ENCODE measurements at places on chromosomes 11 and 22.
A peak's percentile ranks its signal among the peaks of the same experiment; 100 is the strongest.

- no peak for DNase-seq
These were observed 38.4 kb upstream of the PHF21A start for GRCh38 chr11:46159680-46160079.

GRCh38 chr11:85249482-85249881, 377.7 kb downstream of the DLG2 start:
- DNase-seq: no peak

DNA sequence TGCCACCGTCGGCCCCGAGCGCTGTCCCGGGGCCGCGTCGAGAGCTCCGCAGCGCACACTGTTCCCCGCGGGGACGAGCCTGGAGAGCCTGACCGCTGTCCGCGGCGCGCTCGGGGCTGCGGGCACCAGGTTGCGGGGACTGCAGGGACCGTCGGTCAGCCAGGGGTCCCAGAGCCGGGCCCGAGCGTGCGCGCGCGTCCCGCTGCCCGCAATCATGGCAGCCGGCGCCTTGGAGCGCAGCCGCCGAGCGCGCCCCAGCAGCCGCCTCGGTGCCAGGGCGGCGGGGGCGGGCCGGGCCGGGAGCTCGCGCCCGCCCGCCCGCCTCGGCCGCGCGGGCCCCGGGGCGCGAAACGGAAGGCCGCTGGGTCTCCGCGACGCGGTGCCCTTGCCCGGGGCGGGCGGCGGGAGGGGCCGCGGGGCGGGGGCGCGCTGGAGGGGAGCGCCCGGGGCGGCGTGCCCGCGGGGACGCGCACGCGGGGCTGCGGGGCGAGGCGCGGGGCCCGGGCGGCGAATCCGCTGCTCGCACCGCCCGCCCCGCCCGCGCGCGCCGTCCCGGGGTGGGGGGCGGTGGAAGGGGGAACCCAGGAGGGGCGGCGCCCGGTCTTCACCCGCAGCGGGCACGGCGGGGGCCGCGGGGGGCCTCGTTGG, 79.4 kb upstream of the PPARA start:
- DNase-seq: no peak

GRCh38 chr11:102266099-102266498, 51.2 kb upstream of the BIRC3 start:
- no peak for DNase-seq

- DNase-seq: no peak
These were observed 127.2 kb upstream of the THY1 start for GRCh38 chr11:119550053-119550752.

GRCh38 chr11:70270877-70271648, 573 bp downstream of the PPFIA1 start:
- DNase-seq: no peak

- DNase-seq: no peak
These were observed 59.5 kb downstream of the ALX4 start for GRCh38 chr11:44250421-44250820.

GRCh38 chr11:120912504-120912903, 111.4 kb upstream of the TBCEL start:
- peak; percentile 4 for DNase-seq

DNA sequence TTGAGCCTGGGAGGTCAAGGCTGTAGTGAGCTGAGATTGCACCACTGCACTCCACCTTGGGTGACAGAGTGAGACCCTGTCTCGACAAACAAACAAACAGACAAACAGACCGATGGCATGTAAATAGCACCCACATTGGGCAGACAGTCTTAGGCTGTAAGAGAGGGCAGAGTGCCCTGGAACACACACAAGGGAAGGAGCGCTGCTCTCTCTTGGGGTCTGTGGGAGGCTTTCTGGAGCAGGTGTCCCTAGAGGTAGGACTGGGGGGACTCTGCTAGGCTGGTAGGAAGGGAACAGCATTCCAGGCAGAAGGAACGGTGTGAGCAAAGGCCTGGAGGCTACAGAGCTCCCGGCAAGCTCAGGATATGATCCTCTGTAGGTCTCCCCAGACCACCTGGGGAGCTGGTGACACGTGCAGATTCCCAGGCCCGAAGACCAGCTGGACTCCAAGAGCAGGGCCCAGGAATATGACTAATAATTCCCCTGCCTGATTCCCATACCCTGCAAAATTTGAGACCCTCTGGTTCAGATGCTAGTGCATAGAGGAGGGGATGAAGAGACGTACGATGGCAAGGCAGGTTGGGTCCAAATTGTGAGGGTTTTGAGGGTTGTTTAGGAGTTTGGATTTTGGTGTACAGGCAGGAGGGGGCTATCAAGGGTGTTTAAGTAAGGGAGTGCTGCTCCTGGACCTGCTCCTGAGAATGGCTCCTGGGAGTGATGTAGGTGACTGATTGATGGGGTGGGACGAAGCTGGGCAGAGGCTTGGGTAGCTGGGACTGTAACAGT, 11.6 kb downstream of the SMIM38 start:
- DNase-seq: no peak

DNA sequence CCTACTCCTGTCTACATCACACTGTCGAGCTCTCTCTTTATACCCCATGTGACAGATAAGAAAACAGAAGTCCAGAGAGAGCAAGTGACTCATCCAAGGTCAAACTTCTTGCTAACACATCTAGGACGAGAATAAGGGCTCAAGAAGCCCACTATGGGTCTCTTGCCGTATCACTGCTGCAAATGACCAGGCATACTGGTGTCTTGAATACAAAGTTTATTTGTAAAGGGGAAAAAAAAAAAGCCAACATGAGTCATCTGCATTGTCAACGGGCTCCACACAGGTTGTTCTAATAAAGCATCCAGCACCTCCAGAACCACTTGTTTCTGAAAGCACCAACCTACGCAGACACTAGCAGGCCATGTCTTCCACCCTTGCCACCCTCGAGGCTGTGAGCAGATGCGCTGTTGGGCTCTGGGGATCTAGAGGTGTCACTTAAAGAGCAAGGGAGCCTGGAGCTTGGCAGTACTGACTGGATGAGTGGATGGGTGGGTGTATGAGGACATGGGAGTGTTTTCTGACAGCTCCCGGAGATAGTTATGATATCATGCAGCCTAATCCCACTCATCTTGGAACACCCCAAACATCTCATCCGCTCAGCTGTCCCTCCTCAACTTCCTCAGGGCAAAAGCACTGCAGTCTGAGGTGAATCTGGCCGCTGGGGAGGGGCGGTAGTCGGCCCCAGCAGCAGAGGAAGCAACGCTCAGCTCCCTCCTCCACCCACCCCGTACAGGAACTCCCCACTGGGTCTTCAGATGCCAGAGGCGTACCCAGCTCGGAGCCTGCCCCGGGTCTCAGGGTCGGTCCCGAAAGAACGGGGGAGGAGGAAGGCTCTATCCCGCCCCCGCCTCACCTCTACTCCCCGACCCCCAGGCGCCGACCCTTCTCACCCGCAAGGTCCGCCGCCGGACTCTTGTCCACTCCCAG, 1.0 kb downstream of the SMCO4 start:
- no peak for DNase-seq

DNA sequence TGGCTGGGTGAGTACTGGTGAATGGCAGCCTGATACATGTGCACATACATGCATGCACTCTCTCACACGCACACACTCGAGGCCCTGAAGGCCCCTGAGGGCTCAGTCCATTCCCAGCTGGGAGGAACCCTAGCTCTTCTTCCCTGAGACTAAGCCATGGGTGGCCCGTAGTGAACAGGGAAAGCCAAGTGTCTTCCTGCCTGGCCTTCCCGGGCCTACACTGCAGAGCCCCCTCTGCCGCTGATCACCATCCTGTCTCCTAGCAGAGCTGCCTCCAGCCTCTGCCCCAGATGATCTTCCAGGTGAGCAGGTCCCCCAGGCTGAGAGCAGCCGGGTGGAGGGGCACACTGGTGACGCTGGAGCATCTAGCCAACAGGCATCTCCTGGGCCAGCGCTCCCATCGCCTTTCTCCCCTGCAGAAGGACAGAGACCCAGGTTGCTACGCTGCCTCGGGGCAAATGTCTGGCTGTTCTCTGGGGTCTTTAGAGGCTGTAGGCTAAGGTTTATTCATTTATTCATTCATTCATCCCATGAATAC, 57.3 kb downstream of the CD82 start:
- no peak for DNase-seq

GRCh38 chr22:41070665-41071331, 21.6 kb upstream of the EP300 start:
- no peak for DNase-seq

GRCh38 chr11:27672836-27673464, 27.3 kb downstream of the BDNF start:
- no peak for DNase-seq

DNA sequence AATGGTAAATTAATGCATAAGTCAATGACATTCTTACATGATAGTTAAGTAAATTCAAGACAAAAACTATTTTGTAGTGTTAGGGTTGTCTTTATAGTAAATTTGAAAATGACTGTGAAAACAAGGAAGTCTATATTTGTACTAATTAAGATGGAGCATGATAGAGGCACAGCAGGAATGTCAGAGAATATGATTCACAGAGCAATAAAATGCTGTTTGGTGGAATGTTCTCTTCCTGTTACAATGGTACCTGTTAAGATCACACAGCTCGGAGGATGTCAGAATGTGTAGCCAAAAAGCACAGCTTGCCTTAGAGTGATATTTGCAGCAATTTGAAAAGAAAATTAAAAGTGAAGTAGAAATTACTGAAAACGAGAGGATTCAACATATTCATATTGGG, 2339.7 kb upstream of the RAG2 start:
- no peak for DNase-seq

GRCh38 chr11:34331736-34332135, 26.1 kb downstream of the ABTB2 start:
- DNase-seq: no peak

DNA sequence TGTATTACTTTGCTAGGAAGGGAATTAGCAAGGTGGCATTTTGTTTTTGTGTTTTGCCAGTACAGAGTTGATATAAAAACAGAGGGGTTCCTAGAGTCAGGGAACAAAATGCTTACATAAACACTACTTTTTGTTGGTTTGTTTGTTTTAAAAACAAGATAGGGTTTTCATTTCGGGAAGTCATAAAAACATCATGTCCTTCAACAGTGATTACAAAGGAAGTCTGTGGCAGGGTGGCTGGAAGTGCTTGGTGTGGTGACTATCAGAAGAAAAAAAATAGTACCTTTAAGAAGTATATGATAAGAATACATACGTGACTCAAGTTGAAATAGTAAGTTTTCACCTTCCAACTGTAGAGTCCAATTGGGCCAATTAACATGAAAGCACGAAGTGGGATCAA, 1.2 kb upstream of the IL18 start:
- DNase-seq: no peak

DNA sequence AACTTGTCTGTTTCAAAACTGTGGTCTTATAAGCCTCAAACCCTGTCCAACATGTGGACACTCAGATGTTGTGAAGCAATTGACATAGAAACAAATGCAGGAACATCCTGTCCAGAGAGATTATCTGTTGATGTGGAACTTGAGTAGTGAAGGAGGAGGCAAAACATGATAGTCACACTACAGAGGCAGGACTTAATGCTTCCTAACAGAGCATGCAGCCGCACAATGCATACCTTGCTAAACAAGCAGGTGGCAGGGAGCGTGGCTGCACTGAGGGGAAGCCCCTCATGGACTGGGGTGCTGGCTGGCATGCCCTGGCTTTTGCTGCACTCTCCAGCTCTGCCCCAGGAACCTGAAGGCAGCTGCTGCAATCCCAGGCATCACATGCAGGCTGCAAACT, 5.3 kb downstream of the C22orf39 start:
- DNase-seq: no peak

GRCh38 chr22:17674152-17674551, 35.6 kb downstream of the BCL2L13 start:
- DNase-seq: no peak

DNA sequence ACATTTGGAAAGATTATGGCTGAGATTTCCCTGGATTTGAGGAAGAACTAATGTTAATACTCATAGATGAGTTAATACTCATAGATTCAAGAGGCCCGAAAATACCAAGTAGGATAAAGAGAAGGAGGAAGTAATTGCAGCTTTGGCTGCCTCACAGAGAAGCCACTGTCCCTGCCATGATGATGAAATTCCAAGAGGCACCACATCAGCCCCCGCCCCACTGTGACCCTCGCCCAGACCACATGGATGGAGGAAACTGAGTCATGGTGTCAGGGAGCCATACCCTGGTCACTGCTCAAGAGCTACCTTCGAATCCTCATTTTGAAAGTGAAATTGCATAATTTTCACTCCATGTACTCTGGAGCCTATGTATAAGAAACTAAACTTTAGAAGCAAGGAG, 92.9 kb upstream of the SLC22A12 start:
- DNase-seq: no peak

- no peak for DNase-seq
These were observed 8.6 kb downstream of the IGLL1 start for GRCh38 chr22:23571486-23571885.

- no peak for DNase-seq
These were observed 17.8 kb downstream of the ADA2 start for GRCh38 chr22:17201285-17201945.

DNA sequence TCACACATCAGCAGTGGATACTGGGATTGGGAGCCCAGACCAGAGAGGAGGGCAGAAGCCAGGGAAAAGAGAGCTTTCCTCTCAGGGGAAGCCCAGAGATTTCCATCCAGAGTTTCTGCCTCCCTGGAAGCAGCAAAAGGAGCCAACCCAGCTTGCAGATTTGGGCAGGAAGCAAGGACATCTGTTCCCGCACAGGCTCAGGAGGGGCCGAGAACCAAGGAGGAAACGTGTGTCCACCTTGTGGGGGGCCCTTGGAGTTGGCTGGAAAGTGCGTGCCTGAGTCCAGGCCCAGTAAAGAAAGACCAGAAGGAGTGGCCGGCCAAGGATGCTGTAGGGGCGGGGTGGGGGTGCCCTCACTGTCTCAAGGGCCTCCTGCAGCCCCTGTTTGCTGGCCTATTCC, 6.0 kb upstream of the NPTXR start:
- no peak for DNase-seq

DNA sequence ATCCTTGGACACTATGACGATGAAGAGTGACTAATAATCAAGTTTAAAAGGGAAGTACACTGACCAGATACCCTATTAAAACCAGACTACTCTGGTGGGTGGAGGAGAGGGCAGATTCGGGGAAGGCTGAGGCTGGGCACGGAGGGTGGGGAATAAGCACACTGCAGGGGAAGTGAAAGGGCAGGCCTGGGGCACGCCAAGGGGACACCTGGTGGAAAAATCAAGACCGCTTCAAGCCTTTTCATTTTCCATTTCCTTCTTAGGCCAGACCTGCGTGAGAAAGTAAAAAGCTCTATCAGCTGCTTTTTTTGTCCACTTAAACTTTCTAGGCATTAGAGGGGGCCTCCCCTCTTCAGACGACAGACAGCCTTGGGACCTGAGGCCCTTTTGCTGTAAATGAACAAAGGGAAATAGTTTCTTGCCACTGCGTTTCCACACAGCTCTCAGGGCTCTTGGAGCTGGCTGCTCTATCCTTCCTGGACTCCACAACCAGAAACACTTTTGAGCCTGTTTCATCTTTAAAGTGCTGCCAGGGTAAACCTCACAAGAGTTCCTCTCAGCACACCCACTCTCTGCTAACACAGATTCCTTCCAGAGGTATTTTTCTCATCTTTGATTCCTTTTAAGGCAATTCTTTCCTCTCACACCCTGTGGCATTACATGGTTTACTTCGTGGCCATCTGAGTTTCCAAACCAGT, 25.0 kb upstream of the SERPIND1 start:
- DNase-seq: no peak

- no peak for DNase-seq
These were observed 2.7 kb upstream of the PTPRJ start for GRCh38 chr11:47977623-47978022.

- no peak for DNase-seq
These were observed 21.7 kb downstream of the SLC43A1 start for GRCh38 chr11:57493507-57494503.

GRCh38 chr11:67323526-67323925, 20.2 kb downstream of the SSH3 start:
- no peak for DNase-seq

Measured in SW 1271 (cell line).